ENCODE measurements at places on chromosomes 11 and 22.

- no peak for DNase-seq
These were observed 6.9 kb upstream of the NRXN2 start for GRCh38 chr11:64729851-64730382.

- no peak for DNase-seq
These were observed 218.6 kb downstream of the NAV2 start for GRCh38 chr11:19931141-19931770.

GRCh38 chr11:134267966-134268365 is 8.2 kb upstream of the GLB1L3 start:
- DNase-seq, result no peak

GRCh38 chr11:116602637-116602942 is 170.2 kb downstream of the BUD13 start:
- DNase-seq, result no peak

DNA sequence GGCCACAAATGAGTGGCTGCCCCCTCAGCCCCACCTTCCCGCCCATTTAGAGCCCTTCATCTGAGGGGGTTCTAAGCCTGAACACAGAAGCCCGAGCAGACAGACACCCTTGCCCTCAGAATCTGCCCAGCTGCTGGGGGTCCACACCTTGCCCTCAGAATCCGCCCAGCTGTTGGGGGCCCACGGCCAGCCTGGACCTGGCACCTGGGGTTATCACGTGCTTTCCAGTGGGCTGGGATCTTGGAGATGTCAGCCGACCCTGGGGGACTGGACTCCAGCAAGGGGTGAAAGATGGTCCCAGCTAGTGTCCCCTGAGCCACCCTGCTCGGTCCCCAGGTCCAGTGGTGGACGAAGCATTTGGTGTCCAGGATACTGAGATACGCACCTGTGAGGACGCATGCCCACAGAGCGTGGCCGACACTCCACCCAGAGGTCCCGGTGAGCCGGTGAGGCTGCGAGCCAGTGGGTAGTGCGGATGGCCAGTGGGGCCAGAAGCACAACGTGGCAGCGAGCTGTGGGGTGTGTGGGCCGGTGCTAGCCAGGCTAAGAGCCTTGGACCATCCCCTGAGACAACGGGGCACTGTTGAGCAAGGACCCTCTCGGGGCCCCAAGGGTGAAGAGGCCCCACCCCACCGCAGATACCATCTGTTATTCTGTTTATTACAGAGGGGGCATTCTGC is 3.1 kb upstream of the CTSD start:
- DNase-seq, result no peak

DNA sequence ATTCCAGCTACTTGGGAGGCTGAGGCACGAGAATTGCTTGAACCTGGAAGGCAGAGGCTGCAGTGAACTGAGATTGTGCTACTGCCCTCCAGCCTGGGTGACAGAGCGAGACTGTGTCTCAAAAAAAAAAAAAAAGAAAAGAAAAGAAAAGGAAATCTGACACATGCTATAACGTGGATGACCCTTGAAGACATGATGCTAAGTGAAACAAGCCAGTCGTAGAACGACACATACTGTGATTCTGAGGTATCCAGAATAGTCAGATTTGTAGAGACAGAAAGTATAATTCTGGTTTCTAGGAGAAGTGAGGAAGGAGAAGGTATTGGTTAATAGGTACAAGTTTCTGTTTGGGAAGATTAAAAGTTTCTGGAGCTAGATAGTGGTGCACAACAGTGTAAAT is 6.7 kb upstream of the APOA5 start:
- DNase-seq, result no peak

DNA sequence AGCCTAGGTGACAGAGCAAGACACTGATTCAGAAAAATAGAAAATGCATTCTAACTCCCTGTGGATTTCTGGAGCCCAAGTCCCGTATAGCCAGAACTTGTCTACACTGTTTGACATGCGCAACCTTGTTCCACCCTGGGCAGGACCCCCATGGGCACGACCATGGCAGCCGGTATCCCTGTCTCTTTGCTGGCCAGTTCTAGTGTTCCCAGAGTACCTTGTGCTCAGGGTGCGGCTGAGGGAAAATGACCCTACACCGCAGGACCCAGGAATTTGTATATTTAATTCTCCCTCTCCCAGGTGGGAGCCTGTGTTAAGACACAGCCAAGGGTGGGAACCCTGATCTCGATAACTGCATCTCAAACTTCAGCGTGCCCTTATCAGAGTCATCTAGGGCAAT is 36.7 kb upstream of the RIC3 start:
- DNase-seq, result no peak

DNA sequence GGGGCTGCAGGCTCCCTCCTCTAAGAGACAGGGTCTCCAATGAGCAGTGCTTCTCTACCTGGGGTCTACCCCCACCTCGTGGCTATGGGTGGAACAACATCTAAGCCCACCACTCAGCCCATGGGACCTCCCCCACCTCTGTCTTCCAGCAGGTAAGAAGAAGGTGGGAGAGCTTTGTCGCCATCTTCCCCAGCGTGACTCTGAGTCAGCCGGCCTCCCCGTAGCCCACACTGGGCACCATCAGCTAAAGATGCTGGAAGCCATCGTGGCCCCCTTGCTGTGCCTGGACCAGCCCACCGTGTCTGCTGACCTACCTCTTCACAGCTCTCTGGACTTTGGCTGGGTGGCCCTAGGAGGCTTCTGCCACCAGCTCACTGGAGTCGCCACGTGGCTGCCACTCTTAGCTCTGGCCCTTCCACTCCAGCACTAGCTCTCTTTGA is 944 bp downstream of the C11orf86 start:
- no peak for DNase-seq

GRCh38 chr22:19373450-19373849 is 58.1 kb downstream of the HIRA start:
- DNase-seq, result no peak

DNA sequence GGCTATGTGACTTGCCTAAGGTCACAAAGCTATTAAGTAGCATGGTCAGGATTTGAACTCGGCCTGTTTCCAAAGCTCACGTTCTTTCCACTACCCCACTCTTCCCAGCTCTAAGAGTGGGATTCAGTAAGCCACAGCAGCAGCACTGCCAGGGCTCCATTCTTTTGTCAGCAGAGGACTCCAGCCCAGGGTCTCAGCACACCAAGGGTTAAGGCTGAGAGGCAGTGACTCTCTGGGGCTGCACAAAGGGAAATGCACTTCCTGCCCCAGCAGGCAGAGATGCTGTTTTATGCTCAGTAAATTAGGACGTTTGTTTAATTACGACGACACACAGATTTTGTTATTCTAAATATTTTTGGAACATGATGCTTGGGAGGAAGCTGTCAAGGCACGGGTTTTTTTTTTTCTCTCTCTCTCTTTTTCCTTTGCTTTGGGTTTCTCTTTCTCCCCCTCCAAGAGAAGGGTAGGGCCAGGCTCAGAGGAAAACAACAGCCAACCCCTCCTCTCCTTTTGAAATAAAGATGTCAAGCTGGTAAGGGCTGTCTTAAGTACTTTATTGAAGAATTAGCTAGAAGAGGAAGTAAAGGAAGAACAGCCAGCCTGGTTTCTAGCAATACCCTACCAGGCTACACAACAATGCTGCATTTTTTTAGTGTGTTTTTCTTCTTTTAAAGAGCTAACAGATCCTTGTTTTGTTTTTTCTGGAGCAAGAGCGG is 2.8 kb downstream of the MYH9 start:
- DNase-seq, result no peak

DNA sequence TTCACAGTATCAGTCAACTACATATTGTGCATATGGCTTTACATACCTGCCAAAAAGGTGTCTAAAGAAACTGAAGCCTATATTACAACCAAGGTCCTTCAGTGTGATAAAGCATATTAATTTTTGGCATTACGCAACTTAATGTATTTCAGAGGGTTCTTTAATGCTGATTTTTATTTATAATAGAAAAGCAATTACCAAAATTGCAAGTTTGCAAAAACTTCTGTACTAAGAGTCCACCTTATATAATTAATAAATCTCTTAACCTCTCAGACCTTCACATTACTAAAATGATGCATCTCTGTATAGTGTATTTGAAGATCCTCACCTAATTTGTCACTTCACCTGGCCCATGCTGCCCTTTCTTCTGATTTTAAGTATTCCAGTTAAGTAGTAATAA is 128.6 kb downstream of the GUCY1A2 start:
- DNase-seq, result no peak

GRCh38 chr11:119584193-119585042 is 144.6 kb downstream of the NECTIN1 start:
- peak; percentile 38 for DNase-seq

- DNase-seq, result no peak
These were observed 101.1 kb upstream of the APOA1 start for GRCh38 chr11:116938471-116939070.

GRCh38 chr22:19232623-19233022 is 54.1 kb upstream of the SLC25A1 start:
- peak; percentile 78 for DNase-seq

GRCh38 chr11:65541093-65541982 is 16.5 kb downstream of the SCYL1 start:
- DNase-seq, result no peak

Data from NCI-H1436 treated with DMSO at 0.1 percent for 48 hours (cell line).